ENCODE measurements at places on chromosomes 6 and 20.

DNA sequence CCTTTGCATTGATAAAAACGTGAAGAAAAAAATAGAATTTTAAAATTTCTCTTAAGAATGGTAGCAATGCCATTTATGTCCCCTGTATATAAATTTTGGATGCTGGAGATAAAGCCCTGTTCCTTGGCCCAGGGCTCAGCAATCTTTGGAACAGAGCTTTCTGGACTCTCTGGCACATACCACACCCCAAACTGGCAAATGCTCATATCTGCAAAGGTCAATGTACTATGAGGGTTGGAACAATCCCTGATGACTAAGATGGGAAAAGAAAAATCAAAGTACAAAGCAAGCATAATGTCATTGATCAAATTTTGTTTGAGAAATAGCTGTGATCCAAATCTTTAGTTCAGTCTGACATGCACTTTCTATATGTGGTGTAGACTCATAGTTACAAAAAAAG, 158.1 kb upstream of the HCRTR2 start:
- no peak for DNase-seq

DNA sequence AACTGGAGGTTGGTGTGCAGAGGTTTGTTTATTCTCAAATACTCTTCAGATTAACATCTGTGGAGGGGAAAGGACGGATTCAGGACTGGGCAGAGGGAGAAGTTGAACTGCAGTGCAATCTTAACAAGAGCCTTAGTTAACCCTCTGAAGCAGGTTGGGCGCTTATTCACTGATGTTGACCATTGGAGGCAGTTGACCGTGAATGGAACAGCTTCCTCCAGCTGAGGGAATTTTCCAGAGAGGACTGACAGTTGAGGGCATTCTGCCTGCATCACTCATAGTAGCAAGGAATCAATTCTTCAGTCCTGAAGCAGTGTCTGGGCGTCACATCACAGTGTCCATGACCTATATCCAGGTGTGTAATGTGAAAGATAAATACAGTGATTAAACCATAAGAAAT, 80.9 kb downstream of the PLCB4 start:
- DNase-seq, result no peak

GRCh38 chr20:35490736-35491181, 35.4 kb downstream of the CEP250 start:
- DNase-seq, result peak; percentile 44

DNA sequence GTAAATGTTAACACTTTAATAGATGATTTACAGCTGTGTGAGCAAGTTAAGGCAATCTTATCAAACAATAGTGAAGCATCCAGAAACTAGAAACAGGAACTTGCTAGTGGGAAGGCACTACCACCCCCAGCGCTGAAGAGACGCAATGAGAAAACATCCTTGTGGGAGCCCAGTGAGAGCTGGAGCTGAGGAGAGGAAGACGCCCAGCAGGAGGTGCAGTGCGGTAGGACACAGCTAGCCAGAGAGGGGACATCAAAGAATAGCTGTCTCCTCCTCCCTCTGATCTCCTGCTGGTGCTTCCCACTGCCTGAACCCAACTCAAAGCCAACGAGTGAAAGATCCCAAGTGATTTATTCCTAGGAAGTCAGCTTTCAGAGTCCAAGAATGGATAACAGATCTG, 140.3 kb downstream of the COL12A1 start:
- no peak for DNase-seq

GRCh38 chr6:108294297-108294726, 542 bp upstream of the AFG1L start:
- DNase-seq, result no peak

- no peak for DNase-seq
These were observed 106.4 kb upstream of the PRSS16 start for GRCh38 chr6:27140999-27141528.

DNA sequence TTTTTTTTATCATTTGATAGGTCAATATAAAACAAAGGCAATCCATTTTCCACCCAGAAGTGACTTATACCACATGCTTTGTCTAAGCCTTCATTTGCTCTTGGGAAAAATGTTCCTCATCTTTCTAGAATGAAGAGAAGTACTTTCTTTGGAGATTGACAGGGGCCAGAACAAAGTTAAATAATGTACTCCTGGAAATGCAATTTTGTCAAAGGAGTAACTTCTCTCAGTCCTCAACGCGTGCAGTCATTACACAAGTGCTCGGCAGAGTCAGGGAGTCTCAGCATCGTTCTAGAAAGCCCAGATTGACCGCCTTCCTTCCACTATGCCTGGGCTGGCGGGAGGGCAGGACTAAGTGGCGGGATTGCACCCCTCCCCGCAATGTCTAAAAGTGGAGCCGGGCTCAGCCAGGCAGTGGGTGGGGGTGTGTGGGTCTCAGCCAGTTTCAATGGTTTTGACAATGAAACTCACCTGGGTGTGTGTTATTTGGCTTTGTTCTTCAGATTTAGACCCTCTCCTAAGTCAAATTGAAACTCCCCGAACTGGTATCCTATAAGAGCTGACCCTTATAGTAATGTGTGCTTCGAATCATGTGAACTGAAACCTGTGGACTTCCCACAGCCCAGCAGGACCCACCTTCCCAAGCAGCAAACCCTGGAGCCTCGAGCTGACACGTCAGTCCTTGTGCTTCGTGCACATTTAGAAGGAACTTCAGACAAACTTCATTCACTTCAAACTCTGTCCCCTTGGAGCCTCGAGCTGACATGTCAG, 63.2 kb upstream of the DUSP22 start:
- DNase-seq, result no peak

DNA sequence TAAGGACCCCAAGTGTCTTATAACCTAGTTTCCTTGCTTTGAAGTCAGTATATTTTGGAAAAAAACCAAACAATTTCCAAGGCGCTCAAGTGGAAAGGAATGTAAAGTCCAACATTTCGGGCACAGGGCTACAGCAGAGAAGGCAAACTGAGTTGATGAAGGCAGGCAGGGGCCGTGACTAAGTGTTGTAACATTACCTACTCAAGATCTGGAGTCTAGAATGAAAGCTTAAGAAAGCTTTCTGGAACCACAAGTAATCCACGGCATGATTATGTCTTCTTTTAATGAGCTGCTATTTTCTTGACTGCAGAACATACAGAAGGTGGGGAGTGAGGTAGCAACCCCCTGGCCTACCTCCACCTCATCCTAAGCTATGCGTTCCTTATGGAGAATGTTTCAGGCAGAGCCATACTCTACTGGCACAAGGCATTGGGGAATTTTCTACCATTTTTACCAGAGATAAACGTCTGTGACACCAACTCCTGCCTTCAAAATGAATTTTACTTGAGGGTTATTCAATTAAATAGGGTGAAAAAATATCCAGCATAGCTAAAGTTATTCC, 4.3 kb downstream of the PPP1R10 start:
- no peak for DNase-seq

DNA sequence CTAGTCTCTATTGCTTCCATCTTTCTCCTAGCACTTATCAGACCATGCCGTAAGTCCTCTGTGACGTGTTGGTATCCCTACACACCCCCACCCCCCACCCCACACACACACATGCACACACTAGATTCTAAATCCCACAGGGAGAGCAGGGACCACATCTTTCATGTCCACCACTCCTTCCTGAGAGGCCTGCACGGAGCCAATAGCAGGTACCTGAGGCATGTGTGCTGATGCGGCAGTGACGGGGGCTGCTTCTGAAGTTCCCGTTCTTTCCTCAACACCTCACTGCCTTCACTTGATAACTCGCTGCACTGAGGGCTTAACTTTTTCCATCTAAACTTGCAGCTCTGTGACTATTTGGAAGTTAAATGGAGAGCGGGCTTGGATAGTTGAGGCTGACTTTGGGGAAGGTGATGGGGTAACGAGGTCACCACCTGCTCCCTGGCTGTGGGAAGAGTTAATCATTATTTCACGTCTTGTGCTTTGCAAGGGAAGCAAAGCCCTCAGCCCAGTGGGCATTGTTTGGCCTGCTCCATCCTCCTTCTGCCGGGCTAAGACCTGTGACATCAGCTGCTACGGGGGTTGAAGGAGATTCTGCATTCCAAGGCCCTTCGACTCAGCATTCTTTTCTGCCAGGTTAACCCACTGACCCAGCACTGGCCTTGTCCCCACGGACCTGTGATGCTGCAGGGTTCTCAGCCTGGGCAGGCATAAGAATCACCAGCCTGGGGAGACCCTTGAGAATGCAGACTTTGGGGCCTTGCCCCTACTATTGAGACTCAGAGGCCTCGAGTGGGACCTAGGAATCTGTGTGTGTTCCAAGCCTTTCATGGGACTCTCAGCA, 187.8 kb downstream of the ANKRD60 start:
- no peak for DNase-seq

DNA sequence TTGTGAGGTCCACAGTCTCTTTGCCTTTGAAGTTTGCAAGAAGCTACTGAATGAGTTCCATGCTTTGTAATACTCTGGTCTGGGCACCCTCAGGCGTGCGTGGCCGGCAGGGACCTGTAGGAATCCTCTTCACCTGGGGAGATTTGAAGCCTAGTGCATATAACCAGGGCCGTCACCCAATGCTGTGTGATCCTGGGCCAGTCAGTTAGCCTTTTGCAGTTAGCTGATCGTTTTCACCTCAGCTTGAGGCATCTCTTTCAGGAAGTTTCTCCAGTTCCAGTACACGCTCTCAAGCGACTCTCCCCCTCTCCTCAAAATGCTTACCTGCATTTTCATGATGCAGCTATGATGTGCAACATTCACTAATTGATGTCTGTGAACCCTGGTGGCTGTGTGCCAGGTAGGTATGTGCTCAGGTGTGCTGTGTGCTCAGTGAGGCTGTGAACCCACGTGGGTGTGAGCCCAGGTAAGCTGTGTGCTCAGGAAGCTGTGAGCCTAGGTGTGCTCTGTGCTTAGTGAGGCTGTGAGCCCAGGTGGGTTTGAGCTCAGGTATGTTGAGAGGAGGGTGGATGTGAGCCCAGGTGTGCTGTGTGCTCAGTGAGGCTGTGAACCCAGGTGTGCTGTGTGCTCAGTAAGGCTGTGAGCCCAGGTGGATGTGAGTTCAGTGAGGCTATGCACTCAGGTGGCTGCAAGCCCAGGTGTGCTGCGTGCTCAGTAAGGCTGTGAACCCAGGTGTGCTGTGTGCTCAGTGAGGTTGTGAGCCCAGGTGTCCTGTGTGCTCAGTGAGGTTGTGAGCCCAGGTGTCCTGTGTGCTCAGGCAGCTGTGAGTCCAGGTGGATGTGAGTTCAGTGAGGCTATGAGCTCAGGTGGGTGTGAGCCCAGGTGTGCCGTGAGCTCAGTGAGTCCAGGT, 120.4 kb downstream of the PHACTR3 start:
- DNase-seq, result no peak

DNA sequence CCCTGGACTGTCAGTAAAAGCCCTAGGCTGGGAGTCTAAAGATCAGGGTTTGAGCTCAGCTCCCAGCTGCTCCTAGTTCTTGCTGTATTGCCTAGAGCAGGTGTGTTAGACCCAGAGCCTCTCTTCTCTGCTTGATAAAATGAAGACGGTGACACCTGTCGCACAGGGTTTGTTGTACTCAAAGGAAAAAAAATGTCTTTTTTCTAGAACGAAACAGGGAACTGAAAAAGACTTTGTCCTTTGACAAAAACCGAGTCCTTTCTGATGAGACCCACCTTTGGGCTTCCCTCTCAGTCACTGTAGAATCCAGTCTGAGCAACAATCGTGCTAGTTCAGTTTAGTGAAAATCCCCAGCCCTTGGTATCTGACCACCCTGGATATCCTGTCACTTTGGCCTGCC, 102.1 kb upstream of the LAMP5 start:
- no peak for DNase-seq

DNA sequence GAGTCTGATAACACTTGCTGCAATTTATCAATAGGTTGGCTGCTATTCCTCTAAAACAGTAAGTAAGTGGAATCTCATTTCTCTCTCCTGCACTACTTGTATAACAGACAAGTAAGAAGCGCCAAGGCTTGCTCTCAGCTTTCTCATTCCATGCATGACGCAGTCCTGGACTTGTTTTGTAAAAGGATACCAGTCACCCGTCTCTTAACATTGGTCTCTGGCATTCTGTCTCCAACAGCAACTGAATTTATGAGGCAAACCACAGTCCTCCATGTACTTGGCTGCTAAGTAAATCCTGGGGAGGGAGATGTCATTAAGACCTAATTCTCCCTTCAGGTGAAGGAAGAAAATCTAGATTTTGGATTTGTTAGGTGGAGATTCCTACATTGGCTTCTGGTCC, 115.4 kb downstream of the OPN5 start:
- no peak for DNase-seq

DNA sequence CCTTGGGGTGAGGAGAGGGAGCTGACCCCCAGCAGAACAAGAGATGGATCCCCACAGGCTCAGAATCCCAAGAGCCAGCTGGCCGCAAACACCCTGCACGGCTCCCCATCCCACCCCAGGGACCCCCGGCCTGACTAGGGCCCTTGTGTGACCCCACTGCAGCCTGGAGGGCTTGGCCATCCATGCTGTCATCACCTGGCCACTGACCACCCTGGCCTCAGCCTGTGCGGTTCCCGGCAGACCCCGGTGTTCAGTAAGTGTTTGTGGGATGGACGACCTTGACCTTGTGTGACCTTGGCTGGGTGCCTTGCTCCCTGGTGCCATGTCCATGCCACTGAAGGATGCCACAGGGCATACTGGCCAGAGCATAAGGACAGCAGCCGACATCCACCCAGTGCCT, 328.3 kb downstream of the TAF4 start:
- no peak for DNase-seq

GRCh38 chr6:57224769-57225515, 2.8 kb upstream of the RAB23 start:
- no peak for DNase-seq

GRCh38 chr6:106591111-106591825, 38.0 kb downstream of the RTN4IP1 start:
- no peak for DNase-seq

DNA sequence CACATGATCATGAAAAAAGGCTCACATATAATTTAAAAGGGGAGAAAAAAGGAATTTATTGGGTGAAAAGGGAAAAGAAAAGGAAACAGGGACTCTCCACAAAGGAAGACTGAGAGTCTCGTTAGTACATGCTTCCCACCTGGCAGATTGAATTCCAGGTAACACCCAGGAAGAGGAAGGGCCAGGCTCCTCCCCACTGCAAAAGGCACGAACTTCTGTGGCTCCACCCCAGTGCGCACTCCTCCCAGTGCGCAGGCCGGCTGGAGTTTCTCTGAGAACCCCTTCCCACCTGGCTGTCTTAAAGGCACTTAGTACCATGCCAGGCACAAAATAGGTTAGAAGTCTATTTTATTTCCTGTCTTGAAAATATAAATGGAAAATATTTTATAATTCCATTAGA, 129.8 kb downstream of the COL12A1 start:
- no peak for DNase-seq
